ENCODE measurements at places on chromosomes 1 and 21.

DNA sequence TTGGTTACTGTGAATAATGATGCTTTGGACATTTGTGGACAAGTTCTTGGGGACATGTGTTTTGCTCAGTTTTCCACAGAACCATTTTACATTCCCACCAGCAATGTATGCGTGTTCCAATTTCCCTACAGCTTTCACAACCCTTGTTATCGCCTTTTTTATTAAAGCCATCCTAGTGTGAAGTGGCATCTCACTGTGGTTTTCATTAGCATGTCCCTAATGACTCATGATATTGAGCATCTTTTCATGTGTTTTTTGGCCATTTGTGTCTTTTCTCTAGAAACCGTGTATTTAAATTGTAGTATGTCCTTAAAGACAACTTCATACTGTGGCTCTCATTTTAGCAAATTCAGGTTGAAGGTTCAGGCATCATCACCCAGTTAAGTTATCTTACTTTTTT lies 132.1 kb downstream of the TGFBR3 start:
- DNase-seq, result no peak

DNA sequence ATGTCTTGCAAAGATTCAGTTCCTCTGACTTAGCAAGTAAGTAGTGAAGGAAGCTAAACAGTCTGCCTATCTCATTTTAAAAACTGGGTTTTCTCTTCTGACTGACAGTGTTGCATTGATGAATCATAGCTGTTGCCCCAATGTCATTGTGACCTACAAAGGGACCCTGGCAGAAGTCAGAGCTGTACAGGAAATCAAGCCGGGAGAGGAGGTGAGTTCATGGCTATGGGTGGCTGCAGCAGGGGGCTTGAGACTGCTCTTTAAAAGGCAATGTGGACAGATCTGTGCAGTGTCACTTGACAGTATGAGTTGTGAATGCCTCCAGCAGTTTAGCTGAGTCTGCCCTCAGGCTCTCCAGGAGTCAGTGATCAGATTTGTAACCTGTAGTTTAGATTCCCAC lies 46.6 kb downstream of the SMYD2 start:
- no peak for DNase-seq

GRCh38 chr1:175818929-175819328 lies 75.5 kb upstream of the TNR start:
- DNase-seq, result no peak

- no peak for DNase-seq
These were observed 69.7 kb downstream of the ADSS2 start for GRCh38 chr1:244381878-244382565.

DNA sequence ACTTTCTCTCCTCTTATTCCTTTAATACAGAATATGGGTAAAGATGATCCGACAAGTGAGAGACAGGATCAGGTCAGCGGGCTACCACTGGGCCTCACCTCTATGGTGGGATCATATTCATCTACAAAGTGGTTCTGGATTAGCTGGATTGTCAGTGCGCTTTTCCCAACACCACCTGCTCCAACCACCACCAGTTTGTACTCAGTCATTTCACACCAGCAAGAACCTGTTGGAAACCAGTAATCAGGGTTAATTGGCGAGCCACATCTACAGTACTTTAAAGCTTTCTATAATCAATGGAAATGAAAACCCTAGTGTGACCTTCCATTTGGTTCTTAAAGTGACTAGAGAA lies 643 bp downstream of the NRAS start:
- no peak for DNase-seq

Data from tibial artery (tissue), 4 donors.